ENCODE measurements at places on chromosomes 5 and 9.

DNA sequence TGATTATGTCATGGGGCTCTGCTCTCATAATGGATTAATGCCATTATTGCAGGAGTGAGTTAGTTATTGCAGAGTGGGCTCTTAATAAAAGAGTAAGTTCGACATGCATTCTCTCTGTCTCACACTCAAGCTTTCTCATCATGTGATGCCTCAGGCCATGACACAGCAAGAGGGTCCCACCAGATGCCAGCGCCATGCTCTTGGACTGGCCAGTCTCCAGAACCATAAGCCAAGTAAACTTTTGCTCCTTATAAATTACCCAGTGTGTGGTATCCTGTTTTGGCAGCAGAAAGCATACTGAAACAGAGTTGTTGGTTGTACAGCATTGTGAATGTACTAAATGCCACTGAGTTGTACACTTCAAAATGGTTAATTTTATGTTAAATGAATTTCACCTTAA, 138.1 kb downstream of the MYO10 start:
- no peak for DNase-seq

GRCh38 chr9:33431420-33431819, 16.0 kb downstream of the AQP3 start:
- no peak for DNase-seq

- DNase-seq = no peak
Measured at GRCh38 chr5:176788941-176789872, 21.2 kb upstream of the UNC5A start.

- peak; percentile 39 for DNase-seq
Measured at GRCh38 chr9:127199001-127199791, 65.4 kb upstream of the GARNL3 start.

GRCh38 chr5:56803025-56803424, 12.3 kb upstream of the MAP3K1 start:
- DNase-seq = no peak

DNA sequence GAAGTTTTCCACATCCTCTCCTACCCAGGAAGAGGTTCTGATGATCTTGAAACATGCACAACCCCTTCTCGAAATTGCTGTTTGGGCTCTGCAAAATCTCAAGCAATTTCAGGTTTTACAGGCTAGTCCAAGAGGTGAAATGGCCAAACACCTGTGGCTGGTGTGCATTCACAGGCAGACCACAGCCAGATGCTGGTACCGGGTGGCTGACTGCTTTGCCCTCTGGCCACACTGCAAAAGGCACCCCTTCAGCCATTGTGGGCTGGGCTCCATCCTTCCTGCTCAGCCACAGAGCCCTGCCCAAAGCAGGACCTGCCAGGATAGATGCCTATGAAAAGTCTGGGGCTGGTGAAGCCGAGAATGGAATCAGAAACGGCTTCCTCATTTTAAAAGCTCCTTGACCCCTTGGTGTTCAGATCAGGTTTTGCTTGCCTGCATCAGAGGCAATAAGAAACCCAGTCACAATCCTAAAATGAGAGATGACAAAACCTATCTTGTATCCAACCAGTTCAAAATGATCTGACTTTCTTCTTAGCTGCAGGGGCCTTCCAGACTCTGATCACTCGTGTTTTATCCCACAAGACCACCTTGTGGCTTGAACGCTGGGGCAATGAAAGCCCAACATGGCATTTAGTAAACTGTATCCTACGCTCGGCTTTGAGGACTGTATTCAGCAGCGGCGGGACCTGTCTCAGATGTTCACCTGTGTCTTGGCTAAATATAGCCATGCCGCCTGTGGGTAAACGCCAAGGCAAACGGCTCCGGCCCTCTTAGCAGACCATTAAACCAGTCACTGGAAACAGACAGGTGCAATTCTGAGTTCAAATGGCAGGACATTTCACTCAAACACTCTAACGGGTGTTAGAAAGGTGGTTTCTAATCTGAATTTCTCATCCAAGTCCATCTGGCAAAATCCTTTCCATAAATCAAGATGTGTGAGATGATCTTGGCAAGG, 49.6 kb downstream of the EPB41L4B start:
- no peak for DNase-seq

GRCh38 chr9:29060041-29060440, 1486.8 kb upstream of the C9orf72 start:
- no peak for DNase-seq

GRCh38 chr5:141839015-141839513, 39.1 kb downstream of the PCDH1 start:
- no peak for DNase-seq

GRCh38 chr5:7066471-7067235, 329.3 kb upstream of the ADCY2 start:
- DNase-seq = no peak

DNA sequence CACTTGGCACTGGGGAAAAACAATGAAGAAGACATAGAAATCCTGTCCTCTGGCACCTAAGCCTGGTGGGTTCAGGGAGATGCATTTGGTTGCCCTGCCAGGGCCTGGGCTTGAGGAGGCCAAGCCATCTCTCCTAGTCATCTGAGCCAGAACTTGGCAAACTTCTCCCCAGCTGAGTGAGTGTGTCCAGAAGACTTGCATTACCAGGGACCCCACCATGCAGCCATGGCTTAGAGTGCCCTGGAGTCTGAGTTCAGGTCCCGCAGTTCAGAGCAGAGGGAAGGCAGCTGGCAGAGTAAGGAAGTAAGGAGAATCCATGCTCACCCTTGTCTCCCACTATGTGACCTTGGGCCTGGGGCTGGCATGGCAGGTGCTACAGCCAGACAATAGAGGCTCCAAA, 37.4 kb upstream of the FCN1 start:
- no peak for DNase-seq

- no peak for DNase-seq
Measured at GRCh38 chr5:173317091-173317730, 11.0 kb downstream of the STC2 start.

DNA sequence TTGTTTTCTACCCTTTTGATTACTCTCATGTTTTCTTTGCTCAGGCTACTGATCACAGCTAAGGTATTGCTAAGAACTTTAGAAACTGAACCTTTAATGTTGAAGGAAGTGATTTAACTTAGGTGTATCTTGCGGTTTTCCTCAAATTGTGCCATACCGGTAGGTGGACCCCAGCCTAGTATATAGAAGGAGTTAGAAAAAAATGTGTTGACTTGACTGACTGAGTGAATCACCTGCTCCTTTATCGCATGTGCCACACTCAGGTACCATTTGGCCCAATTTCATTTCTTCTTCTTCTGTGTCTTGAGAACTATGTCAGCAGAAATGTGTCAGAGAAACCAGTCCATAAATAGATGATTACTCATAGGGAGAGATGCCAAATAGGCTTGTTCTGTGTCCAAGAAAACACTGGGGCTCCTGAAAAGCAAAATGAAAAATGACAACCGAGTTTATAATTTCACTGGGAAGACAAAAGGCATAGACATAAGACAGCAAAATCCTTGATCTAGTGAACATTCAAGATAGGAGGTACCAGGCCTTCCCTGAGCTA, 19.4 kb downstream of the PLPPR1 start:
- DNase-seq = no peak

- DNase-seq = no peak
Measured at GRCh38 chr5:114319236-114319635, 42.6 kb upstream of the KCNN2 start.

- DNase-seq = no peak
Measured at GRCh38 chr9:84919440-84919839, 249.9 kb downstream of the NTRK2 start.

- DNase-seq = no peak
Measured at GRCh38 chr5:156331845-156332244, 4.9 kb downstream of the SGCD start.

GRCh38 chr5:110053824-110054223, 364.1 kb downstream of the MAN2A1 start:
- no peak for DNase-seq

DNA sequence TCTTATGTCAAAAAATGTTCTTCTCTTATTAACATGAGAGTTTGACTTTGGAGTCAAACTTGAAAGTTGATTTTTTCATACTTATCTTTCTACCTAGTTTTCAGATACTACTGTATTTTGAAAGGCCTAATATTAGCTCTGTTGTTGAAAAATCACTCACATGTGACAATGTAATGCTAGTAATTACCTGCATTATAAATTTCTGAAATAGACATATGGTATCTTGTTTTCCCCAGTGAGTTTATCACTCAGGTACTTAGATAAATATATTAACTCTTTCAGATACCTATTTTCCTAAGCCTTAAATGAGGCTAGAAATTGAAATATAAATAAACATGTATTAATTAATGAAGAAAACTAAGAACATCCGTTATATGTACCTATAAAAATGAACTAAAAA, 2089.3 kb downstream of the MAT2B start:
- DNase-seq = no peak

DNA sequence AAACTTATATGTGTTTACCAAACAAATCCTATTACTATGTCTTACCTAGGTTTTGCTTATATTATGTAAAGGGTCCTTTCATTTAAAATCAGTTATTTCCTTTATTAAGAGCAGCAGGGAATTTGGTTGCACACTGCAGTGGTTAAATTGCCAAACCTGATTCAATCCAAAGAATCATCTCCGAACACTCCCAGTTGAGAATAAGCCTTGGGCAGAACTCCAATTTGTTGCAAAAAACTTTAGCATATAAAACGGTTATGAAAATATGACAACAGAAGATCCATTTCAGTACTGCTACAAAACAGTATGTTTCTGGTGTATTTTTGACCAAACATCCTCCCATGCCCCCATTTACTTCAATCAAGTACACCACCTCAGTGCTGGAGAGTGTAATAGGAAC, 587.0 kb upstream of the GRAMD2B start:
- DNase-seq = no peak

DNA sequence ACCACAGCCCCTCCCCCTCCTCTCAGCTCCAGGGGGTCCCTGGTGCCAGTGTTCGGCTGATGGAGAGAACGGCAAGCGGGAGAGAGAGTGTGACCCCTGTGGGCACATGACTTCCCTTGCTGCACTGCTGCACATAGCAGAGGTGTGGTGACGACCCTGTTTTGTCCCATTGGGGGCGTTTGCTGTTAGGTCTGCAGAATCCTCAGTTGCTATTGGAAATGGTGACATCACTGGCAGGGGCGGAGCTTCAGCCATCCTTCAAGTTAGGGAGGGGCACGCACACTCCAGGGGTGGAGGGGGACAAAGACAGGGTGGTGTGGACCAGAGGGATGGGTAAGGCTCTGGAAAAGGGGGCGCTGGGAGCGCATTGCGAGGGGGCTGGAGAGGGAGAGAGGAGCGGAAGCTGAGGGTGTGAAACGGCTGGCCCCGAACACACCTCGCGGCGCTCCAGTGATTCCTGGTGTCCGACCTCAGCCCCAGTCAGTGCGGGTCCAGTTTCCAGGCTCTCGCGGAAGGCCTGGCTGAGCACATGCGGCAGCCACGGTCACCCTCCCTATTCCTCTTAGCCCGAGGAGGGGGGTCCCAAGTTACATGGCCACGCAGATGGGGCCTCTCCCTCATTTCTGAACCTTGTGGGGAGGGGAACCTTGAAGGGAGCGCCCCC, 764 bp upstream of the GRIN1 start:
- peak; percentile 63 for DNase-seq

DNA sequence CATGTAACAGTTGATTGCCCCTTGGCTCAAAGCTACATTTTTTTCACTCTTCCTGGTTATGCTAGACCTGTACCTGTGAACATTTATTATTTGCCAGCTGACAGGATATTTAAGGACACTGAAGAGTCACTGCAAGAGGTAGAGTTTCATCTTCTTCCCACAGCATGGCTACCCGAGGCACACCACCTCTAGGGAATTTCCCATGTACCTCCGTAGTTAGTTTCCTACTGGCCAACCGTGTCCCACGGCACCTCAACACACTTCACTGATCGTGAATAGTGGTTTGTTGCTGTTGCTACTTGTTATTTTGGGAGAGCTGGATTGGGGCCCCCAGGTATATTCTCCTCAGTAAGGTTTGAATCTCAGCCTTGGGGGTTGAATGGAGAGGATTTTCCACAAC, 648.6 kb downstream of the SEMA5A start:
- no peak for DNase-seq

DNA sequence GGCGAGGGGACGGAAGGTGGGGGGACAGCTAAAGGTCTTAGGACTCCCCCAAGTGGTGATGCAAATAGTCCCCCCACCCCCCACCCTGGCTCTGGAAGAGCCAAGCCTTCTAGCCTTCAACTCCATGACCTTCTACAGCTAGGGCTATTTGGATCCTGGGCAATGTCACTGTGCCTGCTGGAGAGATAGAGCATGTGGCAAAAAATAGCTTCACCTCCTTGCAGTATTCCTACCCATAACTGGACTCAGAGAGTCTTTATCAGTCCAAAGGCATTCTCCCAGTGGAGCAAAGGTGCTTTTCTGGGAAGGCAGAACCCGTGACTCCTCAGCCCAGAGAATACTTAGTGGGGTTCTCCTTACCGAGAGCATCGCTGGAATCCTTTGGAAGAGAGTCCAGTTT, 48.9 kb upstream of the PPARGC1B start:
- DNase-seq = no peak

GRCh38 chr5:11494340-11494739, 409.9 kb downstream of the CTNND2 start:
- no peak for DNase-seq

- DNase-seq = peak; percentile 65
Measured at GRCh38 chr5:11384441-11385250, 519.6 kb downstream of the CTNND2 start.

DNA sequence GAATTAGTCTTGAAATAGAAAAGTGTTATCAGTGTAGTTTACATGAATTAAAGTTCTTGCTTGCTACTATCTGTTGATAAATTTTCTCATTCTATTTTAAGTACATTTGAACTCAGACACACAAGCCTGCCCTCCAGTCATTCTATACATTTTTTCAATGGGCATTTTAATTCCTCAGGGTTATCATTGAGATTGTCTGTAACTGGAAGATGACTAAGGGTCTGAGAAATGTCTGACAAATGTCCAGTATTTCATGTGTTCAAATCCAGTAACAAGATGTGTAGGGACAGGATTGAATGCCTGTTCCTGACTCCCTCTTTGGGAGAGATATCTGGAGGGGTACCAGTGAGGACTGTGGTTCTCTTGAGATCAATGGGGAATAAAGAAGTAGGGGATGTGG, 223.9 kb upstream of the ADAMTSL1 start:
- DNase-seq = no peak

- DNase-seq = no peak
Measured at GRCh38 chr5:103037673-103038455, 82.1 kb downstream of the GIN1 start.

GRCh38 chr9:38689678-38690077, 30.3 kb downstream of the FAM240B start:
- DNase-seq = peak; percentile 58

DNA sequence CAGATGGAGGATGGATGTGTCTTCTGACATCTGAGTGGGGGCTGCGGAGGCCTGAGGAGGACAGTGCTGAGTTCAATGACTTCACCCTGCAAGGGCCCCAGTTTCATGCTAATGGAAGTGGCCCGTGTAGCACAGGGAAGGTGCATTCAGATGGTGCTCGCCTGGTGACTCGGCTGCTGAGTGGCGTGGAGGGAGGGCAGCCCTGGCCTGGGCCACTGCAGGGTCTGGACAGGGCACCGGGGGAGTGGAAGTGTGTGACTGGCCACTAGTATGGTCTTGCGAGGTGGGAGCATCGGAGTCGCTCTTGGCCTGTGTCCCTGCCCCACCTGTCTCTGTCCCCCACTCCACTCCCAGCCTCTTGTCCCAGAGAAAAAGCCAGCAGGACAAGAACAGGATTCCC, 1.7 kb upstream of the SLC9A3 start:
- DNase-seq = no peak

Data from head of caudate nucleus (tissue), 42 donors.